ENCODE measurements at places on chromosomes 16 and 17. TPM values are rescaled to one million over a fixed set of nuclear protein-coding genes. Genes with fewer than 3 reads are reported as not detected.

- H3K36me3 ChIP-seq: no peaks in the 10 kb centered on the region
- H3K4me1 ChIP-seq: peaks cover 41% of the 10 kb centered on the region
- H3K27me3 ChIP-seq: peaks cover 82% of the 10 kb centered on the region
- H3K27ac ChIP-seq: no peak overlapping the region
- DNase-seq: no peak
These were observed 34.7 kb downstream of the BAHCC1 start for GRCh38 chr17:81429821-81430551.

The ALOX15B gene
- not detected for total RNA-seq

GRCh38 chr17:44708401-44709263 is at the start of gene DBF4B:
Gene DBF4B, plus strand, starts transcription at chr17:44708665. Its CDS starts 156 bp downstream, at chr17:44708821.
- no peaks in the 10 kb centered on the region for H3K36me3 ChIP-seq
- peak; percentile 85 for DNase-seq
- H3K27ac ChIP-seq: no peak within 1 kb of the TSS
- H3K27me3 ChIP-seq: no peaks in the 10 kb centered on the region
- peak within 1 kb of the TSS; percentile 77 for H3K4me3 ChIP-seq

DNA sequence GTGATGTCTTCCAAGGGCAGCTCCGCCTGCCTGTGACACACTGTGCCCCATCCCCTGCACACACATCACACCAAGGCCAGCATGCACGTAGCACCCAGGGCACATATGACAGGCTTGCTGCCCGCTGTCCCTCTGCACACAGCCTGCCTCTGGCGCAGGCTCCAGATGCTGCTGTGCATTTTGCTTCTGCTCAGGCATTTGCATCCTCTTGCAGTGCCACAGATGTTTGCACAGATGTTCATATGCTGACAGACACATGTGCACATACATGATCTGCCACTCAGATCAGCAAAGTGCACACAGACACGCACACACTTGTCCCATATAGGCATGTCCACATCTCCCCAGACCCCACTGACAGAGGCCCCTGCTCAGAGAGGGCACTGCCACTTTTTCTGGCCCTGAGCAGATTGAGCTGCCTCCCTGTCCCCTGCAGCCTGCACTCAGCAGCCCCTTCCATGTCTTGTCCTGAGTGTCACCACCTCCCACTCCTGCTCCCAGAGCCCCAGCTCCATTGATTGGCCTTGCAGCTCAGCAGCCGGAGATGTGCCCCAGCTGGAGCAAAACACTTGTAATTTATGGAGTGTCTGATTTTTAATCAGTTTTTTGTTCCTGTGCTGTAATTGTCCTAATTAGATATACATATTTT is 115.1 kb upstream of the RPL38 start:
- H3K36me3 ChIP-seq: no peaks in the 10 kb centered on the region
- no peak overlapping the region for H3K4me3 ChIP-seq
- no peaks in the 10 kb centered on the region for H3K27me3 ChIP-seq
- H3K4me1 ChIP-seq: no peaks in the 10 kb centered on the region
- no peak overlapping the region for H3K27ac ChIP-seq

DNA sequence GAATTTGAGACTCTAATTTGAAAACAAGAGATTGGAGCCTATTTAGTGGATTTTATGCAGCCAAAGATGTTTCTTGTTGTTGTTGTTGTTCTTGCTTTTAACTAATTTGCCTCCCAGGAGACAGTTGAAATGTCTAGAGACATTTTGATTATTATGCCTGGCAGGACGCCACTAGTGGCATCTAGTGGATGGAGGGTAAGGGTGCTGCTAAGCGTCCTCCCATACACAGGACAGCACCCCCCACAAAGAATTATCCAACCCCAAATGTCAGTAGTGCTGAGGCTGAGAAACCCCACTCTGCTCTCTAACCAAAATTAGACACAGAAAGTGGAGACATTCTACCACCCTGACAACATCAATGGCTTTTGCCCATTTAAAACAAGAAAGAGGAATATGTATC is 15.4 kb upstream of the HSBP1 start:
- H3K27ac ChIP-seq: no peak overlapping the region
- H3K27me3 ChIP-seq: peaks cover 13% of the 10 kb centered on the region
- no peaks in the 10 kb centered on the region for H3K4me1 ChIP-seq
- no peak for DNase-seq
- H3K36me3 ChIP-seq: no peaks in the 10 kb centered on the region

The ZPBP2 gene
- total RNA-seq: not detected

The HYDIN gene
- total RNA-seq: 1.2 TPM

The EVPL gene
- total RNA-seq: 1.0 TPM

The FOXN1 gene
- not detected for total RNA-seq

DNA sequence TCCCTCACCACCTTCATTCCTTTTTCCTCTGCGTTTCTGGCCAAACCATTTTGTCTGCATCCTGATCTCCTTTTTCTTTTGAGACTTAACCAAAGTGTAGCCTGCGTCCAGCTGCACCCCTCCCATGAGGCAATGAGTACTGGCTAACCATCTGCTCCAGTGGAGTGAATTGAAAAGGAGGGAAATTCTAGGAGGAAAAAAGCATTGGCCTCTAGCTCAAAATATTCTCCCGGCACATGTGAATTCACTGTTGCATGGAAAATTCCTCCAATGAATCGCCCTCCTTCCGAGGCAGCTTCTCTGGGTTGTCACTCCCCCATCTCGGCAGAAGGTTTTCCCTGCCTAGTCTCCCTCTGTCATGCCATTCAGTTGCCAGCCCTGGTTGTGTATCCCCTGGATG is 5.6 kb downstream of the RAP1GAP2 start:
- DNase-seq: no peak
- no peak overlapping the region for H3K27ac ChIP-seq
- H3K36me3 ChIP-seq: peaks cover 39% of the 10 kb centered on the region
- H3K4me1 ChIP-seq: peaks cover 65% of the 10 kb centered on the region

Measured in T-cell (primary cell).